ENCODE measurements at places on chromosomes 12 and 14.

- H3K36me3 ChIP-seq: no peaks in the 10 kb centered on the region
- no peak for DNase-seq
- no peak overlapping the region for H3K27ac ChIP-seq
- H3K4me1 ChIP-seq: peaks cover 19% of the 10 kb centered on the region
- no peaks in the 10 kb centered on the region for H3K27me3 ChIP-seq
Measured at GRCh38 chr12:67988601-67989021, 636 bp upstream of the IFNG-AS1 start.

DNA sequence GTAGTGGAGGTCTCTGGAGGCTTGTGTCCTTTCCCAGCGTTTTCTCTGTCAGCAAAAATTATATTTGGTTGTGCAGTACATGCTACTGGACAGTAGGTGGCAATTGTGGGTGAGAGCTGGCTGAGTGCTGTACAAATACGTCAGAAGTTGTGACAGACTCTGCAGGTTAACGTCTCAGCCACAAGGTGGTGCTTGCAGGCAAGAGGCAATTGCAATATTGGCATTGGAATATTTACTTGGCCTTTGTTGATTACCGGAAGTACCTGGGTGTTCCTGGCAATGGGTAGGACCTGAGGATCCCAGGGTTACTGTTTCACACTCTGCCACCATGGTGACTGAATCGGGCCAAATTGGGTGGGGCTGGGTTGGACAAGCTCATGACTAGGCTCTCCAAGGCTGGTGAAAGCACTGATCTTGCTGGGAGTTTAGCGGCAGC, 333.9 kb upstream of the LMO3 start:
- H3K4me1 ChIP-seq: no peaks in the 10 kb centered on the region
- H3K36me3 ChIP-seq: no peaks in the 10 kb centered on the region
- no peak overlapping the region for H3K4me3 ChIP-seq
- peak; percentile 24 for DNase-seq

- no peak overlapping the region for H3K27ac ChIP-seq
- no peak overlapping the region for H3K4me3 ChIP-seq
- no peaks in the 10 kb centered on the region for H3K27me3 ChIP-seq
- no peaks in the 10 kb centered on the region for H3K4me1 ChIP-seq
Measured at GRCh38 chr14:40697231-40697630, 909.4 kb upstream of the LRFN5 start.

- H3K36me3 ChIP-seq: no peaks in the 10 kb centered on the region
- H3K4me1 ChIP-seq: no peaks in the 10 kb centered on the region
- H3K27me3 ChIP-seq: peaks cover 1% of the 10 kb centered on the region
Measured at GRCh38 chr12:117298191-117298590, 63.2 kb downstream of the NOS1 start.

All from activated CD4-positive, alpha-beta T cell treated with anti-CD3 and anti-CD28 coated beads, Interleukin-2, amount 10 ng/mL, durations not matched to agents 7 days and 5 days (primary cell).